ENCODE measurements at places on chromosomes 11 and 22.

- no peak for DNase-seq
Measured at GRCh38 chr22:29385151-29385704, 3.1 kb downstream of the AP1B1 start.

DNA sequence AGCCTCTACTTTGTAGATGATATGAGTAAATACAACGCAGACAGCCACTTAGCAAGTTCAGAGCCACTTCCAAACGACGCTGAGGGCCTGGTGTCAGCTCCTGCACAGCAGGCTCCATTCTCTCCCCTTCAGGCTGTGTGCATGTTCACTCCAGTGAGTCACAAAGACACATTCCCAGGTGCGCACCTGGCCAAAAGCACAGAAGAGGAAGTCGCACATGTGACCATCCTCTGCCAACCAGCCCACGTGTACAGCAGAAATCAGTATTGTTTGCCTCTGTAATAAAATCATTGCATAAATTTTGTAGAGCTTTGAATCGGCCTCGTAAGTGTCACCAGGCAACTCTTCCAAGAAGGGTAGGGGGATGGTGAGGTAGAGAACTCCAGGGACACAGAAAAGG is 19.5 kb upstream of the TPH1 start:
- DNase-seq = no peak

DNA sequence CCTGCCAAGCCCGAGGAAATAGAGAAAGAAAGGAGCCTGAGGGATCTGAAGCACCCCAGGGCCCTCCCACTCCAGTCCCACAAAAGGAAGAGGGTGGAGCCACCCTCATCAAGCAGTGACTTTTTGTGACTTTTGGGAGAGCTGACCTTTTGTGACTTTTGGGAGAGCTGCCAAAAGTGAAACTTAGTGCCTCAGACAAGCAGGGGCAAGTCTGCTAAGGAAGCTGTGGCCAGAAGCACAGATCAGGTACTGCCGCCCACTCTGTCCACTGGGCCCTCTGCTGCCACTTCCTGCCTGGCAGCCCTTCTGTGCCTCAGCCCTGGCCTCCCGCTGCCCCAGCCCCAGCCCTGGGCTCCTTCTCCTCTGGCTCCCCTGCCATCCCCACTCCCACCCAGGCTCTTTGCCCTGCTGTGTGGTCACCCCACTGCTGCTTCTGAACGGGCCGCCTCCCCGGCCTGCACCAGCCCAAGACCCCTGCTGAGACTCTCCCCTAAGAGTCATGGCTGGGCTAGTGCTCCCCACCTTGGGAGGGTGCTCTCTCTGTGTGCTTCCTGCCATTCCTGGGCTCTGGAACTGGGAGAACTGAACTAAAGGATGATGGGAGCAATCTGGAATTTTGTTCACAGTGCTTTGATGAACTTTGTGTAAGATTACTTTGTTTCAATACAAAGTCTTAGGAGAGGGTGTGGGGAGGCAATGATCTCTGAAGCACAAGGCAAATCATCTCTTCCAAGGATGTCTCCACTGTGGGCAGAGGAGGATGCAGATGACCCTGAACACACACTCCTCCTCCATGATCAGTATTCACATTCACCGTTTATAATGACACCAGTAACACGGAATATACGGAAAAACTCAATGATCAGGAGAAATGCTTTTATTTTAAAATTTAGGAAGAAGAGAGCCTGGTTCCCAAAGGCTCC is at the start of gene APOBEC3H:
APOBEC3H (plus strand) TSS at position 147 of the 923 bp plus-strand sequence. CDS start 3,035 bp downstream, outside the sequence.
- no peak for DNase-seq

- no peak for DNase-seq
Measured at GRCh38 chr11:120044011-120044675, 93.8 kb downstream of the TRIM29 start.

DNA sequence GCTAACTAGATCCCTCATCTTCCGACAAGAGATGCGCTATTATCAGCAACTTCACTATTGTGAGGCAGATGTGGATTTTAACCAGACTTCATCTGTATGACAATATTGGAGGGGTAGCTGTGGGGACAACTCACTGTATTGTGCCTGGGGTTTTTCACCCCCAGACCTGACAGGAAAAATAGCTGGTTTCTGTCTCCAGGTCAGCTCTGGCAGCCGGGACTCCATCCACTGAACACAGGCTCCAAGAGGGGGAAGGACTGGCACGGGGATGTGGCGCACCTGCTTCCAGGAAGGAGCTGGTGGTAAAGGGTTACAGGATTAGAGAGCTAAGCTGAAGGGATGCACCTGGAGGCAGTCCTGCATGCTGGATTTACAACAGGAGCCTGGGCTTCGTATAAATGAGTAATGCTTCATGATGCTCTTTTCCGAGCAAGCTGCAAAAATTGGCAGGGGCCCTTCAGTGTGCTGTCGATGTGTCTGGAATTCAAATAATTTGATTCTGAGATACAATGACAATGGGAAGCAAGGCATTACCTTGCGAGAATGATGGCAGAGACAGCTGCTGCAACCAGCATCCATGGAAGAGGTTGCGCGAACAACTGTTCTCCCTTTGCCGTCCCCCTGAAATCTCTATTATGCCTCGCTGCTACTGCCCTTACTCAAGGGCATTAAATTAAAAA is 49.5 kb downstream of the LMO2 start:
- DNase-seq = no peak

GRCh38 chr11:93279851-93280347 is 50.6 kb upstream of the DEUP1 start:
- DNase-seq = no peak

- DNase-seq = no peak
Measured at GRCh38 chr11:74282914-74283371, 28.5 kb downstream of the P4HA3 start.

- no peak for DNase-seq
Measured at GRCh38 chr11:73598719-73599379, 937 bp upstream of the FAM168A start.

GRCh38 chr22:48782811-48783511 is 1044.7 kb downstream of the BRD1 start:
- DNase-seq = no peak

DNA sequence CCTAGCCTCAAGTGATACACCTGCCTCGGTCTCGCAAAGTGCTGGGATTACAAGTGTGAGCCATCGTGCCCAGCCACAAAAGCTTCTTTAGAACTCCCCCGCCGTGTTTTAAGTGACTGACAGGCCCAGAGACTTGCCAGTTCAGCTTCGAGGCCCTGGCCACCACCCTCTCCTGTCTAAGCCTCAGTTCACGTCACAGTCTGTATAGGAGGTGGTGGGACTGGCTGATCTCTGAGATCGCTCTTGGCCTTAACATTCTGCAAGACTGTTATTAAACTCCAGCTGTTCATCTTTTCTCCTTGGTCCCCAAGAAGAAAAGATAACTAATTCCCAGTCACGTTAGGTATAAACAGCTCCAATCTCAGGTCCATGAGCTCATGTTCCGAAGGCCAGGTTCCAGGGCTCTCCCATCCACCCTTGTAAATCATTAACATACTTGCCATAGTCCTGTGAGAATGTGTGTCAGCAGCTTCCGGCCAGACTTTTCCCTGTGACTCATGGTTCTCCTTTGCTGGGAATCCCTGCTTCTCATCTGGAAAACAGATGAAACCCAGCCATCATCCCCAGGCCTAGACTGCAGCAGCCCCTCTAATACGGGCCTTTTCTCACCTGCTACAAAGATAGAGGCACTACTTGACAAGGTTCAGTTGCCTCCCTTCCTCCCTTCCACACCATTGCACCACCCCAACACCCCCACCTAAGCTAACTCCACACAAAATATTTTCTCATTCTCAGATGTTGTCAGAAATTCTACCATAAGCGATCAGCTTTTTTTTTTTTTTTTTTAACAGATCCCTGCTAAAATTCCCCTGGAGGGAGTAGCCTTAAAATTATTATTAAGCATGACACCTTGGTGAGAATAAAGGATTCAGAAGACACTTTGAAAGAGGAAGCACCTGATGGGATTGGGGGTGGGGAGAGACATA is 5.6 kb upstream of the KIAA0930 start:
- DNase-seq = no peak

DNA sequence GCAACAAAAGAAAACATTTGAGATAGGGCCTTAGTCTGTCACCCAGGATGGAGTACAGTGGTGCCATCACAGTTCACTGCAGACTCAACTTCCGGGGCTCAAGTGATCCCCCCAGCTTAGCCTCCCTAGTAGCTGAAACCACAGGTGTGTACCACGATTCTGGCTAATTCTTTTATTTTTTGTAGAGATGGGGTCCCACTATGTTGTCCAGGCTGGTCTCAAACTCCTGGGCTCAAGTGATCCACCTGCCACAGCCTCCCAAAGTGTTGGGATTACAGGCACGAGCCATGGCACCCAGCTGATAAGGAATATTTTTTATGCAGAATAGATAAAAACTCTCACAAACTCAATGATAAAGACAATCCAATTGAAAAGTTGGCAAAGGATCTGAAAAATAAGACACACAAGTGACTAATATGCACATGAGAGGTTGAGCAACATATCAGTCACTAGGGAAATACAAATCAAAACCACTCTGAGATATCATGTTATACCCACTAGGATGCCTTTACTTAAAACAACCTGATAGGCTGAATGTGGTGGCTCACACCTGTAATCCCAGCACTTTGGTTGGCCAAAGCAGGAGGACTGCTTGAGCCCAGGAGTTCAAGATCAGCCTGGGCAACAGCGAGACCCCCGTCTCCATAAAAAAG is 33.9 kb upstream of the CLTCL1 start:
- no peak for DNase-seq

DNA sequence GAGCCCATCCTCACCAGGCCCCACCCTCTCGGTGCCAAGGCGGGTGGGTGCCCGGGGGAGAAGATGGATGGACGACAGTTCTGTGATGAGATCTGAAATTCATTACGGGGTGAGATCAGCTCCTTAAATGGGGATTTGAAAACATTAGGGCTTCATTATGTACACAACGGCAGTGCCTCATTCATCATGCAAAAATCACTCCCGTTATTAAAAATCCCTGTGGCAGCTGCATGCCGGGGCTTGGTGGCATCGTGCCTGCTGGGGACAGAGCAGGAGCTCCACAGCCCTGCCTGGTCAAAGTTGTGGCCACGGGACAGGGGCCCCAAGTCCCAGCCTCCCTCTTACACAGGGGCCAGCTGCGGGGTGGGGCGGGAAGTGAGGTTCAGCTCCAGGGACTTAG is 20.2 kb downstream of the OTUB1 start:
- DNase-seq = no peak

- DNase-seq = no peak
Measured at GRCh38 chr11:30567120-30567519, 19.0 kb downstream of the MPPED2 start.

DNA sequence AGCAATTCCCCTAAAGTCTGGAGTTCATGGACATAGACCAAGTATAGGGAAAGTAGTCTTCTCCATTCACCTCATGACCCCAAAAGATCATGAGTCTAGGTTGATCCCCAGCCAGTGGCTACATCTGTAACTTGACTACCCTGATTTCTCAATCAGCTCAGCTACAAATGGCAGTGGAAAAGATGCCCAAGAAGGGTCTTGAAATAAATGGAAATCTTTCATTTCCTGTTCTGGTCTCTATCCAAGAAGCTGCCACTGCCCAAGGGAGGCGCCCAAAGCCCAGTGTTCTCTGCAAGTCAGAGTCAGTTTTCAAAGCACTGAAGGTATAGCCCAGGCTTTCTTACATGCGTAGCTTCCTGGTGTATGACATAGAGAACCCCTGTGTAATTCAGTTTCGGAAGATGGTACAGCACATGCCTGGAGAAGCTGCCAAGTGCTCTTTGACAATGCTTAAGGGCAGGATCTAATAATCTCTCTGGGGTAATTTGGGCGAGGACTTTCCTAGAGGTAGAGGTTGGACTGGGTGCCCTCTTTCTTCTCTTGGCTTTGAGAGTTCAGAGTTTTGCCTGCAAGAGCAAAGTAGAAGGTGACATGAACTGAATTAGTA is 101.1 kb downstream of the ADAMTS15 start:
- no peak for DNase-seq

DNA sequence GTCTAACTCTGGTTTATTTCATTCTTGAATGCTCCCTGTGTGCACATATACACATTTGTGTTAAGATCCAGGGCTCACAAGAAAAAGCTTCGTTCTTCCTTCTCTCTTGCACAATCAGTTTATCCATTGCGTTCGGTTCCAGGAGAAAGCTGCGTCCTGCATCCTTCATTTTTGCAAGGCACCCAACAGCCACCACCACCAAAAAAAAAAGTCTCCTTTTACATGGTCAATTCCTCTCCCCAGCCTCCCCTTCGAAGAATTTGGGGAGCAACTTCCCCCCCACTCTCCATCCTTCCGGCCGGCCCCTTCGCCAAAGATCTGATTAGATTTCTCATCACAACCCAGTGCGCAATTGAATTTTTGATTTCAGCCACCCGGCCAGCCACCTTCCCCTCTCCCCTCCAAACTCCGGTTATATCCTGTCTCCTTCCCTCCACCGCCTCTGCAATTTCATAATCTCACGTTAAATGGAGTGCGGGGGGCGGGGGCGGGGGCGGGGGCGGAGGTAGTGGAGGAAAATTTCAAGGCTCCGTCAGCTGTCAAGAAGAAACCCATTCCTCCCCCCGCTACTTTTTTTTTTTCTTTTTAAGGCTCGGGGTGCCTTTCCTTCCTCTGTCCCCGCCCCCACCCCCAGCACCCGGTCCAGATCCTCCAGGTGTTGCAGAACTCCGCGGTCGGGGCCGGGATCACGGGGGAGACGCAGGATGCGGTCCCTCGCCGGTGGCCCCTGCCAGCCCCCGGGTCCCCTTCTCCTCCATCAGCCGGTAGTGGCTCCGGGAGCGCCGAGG is 1166.5 kb downstream of the LRRC4C start:
- no peak for DNase-seq

DNA sequence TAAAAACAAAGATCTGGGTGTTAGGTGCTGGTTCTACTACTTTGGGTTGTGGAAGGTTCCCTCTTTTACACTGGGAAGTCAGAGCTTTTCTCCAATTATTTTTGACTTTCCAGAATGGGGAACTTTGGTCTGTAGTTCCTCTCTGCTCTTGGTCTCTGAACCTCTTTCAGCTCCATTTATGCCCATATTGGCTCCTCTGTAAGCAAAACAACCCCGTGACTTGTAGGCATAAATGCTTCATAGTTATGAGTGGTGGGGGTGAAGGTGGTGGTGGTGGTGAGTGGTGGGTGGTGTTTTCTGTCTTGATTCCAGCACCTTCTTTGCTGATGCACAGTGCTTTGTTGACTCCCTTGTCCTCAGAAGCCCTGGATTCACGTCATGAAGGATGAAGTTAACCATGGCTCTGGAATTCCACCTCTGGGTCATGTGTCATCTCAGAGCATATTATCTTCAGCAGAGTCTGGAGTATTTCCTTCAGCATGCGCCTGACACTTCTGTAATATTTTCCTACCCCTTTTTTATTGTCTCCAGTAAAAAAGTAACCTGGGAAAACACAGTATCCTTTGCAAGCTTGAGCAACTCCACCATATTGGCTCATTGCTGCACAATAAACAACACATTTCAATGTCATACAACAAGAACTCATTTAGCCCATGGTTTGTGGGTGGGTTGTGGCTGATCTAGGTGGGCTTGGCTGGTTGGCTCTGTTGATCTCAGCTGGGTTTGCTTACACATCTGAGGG is 24.1 kb upstream of the GRK3 start:
- DNase-seq = no peak

DNA sequence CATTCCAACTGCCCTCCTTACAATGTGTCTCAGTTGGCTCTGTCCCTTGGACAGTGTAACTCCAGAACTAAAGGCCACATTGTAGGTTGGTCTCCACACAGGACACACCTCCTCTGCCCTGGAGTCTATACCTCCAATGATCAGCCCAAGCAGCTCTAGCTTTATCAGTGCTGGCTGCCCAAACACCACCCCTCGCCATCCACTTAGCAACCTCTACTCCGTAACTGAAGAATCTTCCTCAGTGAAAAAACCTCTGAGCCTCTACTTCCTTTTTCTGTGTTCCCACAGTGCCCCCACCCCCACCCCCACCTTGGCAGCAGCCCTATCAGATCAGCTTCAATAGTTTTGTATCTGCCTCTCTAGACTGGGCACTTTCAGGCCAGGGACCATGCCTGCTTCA is 33.4 kb downstream of the SERPINH1 start:
- DNase-seq = no peak

- no peak for DNase-seq
Measured at GRCh38 chr11:130593064-130593463, 144.6 kb downstream of the ADAMTS15 start.

Measured in T-helper 17 cell (primary cell).